ENCODE measurements at places on chromosomes 12 and 14.

DNA sequence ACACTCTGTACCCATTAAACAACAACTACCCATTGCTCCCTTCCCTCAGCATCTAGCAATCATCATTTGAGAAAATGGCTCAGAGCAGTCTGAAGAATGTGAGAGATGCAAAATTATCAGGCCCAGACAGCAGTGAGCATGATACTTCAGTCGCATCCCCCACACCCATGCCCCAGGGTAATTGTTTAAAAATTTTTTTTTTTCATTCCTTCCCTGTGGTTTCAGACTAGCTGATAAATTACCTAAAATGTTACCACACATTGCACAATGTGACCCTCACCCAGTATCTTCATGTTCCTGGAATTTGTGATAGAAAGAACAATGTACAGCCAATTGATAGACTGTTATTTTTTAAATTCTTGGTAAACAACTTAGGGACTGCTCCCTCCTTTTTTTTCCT lies 11.3 kb upstream of the USP15 start:
- no peak for DNase-seq

- no peak for DNase-seq
Measured at GRCh38 chr12:31756977-31757420, 28.2 kb upstream of the AMN1 start.

DNA sequence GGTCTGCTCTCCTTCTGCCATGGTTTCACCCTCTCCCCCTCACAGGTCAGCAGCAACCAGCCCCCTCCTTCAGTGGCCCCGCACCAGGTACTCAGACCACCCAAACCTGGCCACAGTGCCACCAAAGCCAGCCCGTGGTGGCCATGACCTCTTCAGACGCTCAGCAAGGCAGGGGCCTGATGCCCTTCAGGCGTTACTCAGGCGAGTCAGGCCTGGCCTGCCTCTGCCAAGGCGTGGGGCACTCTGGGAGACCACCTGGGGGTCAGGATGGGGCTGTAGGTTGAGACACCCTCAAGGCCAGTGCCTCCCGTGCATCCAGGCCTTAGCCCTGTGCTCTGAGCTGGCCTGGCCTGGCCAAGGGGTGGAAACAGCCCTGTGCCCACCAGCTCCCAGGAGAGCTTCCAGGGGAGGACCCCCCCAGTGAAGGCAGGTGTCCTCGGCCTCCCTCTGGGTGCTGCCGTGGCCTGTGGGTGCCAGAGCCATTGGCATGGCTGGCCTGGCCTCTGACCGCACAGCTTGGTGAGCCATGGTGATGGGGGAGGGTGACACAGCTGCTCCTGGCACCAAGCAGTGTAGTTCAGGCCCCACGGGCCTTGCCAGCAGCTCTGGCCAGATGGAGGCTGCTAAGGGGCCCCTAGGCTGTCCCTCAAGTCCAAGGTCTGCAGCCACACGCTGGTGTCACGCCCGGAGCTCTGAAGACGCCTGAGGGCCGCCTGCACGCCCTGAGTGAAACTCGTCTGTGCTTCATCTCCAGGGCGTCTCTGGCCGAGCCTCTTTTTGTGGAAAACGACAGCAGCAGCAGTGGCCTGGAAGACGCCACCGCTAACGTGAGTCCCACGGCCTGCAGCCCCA lies 15.1 kb downstream of the XRCC3 start:
- DNase-seq, result no peak

DNA sequence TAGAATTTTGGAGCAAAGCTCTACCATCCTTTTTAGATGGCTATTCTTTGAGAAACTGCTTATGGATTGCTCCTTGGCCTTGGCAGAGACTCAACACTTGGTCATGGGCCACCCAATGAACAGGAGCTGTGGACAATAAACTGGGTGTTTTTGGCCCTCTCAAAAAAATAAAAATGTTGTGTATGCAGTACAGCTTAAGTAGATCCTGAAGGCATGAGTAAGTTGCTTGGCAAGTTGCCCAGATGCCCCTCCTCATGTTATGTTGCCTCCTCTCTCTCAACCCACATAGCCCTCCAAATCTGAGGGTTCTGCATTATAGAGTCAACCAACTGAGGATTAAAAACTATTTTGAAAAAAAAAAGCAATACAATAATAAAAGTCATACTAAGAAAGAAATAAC lies 124.9 kb downstream of the ATP23 start:
- DNase-seq, result no peak

DNA sequence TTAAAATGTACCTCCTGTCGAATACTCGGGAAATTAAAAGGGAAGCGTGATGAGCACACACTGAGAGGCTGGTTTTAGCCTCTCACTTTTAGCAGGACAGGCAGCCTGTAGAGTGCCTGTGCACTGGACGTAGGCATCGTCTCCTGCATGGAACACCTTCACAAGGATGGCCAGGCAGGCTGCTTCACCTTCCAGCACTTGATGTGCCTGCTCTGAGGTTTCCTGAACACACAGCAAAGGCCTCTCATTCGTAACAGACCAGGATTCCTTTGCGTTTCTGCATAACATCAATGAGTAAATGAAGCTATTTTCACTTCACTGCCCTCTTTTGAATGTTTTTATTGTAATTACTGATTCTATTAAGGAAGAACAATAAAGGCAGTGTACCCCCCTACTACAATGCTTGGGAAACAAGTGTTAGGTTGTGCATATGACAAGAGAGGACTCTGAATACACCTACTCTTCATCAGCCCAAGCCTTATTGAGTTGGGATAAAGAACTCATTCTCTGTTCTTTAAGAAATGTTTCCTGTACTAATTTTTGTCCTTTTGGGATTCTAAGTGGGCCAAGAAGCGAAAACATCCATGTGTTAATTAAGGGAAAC lies 1077.6 kb upstream of the FOXG1 start:
- no peak for DNase-seq

DNA sequence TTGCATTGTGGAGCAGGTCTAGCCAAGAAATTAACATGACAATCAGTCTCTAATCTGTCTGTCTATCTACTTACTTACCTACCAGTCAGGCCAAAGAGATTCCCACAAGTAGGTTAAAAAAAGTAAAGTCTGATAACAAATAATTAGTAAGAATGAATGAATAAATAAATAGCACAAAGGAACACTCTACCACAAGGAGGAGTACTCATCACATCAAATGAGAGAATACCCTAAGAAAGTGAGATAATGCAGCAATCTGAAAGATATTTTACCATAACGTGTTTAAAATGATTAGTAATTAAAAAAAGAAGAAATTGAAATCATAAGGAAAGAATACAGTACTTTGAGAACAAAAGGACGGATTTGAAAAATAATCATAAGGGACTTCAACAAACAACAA lies 187.2 kb downstream of the SYNE2 start:
- no peak for DNase-seq

GRCh38 chr12:92129609-92130008 lies 16.0 kb downstream of the BTG1 start:
- no peak for DNase-seq

DNA sequence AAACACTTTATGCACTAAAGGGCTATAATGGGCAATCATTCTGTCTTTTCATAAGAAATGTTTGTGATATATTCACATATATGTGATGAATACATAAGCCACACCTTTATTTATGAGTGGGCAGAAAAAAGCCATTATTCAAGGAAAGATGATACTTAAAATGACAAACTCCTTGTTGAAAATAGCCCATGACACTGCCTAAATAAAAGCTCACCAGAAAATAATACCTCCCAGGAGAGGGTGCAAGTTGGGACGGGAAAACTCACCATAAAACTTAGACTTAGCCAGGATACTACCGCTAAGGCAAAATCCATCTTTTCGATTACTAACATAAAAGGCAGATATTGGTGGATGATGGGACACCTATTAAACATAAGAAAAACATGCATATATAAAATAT lies 35.8 kb upstream of the BBS10 start:
- DNase-seq, result no peak

DNA sequence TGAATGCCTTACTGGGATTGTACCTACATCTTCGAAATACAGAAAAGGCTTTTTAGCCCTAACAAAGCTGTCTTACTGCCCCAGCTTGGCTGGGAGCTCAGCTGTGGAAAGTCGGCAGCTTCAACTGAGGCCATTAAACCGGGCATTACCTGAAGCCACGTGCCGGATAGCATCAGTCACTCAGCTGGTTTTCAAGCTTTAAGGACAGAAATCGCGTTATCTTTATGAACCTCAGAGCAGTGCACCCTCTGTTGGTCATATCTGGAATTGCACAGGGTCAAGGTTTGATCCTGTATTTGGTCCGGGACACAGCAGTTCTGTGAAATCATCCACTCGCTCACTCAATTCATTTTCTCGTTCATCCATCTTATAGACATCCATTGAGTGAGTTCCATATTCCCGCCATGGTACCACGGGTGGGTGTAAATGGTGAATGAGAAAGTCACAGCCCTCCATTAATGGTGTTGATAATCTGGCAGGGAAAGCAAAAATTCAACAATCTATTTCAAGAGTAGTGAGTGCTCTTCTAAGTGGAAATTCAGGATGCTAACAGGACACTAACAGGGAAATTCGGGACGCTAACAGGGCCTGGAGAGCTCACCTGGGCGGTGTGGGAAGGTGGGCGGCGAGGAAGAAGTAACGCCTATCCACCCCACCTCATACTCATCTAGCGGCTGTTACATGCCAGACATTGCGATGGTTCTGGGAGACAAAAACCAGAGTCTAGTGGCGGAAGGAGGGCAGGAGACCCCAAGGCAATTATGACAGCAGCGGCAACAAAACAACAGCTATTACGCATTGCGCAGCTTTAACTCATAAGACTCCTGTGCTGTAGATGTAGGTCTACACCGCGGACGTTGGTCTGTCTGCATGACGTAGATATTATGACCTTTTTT lies 60.6 kb upstream of the TCL1A start:
- no peak for DNase-seq

- no peak for DNase-seq
Measured at GRCh38 chr14:66405158-66405557, 81.0 kb upstream of the CCDC196 start.

GRCh38 chr12:91910871-91911388 lies 234.7 kb downstream of the BTG1 start:
- DNase-seq, result no peak

GRCh38 chr12:122799641-122800243 lies 25.4 kb downstream of the CCDC62 start:
- no peak for DNase-seq

DNA sequence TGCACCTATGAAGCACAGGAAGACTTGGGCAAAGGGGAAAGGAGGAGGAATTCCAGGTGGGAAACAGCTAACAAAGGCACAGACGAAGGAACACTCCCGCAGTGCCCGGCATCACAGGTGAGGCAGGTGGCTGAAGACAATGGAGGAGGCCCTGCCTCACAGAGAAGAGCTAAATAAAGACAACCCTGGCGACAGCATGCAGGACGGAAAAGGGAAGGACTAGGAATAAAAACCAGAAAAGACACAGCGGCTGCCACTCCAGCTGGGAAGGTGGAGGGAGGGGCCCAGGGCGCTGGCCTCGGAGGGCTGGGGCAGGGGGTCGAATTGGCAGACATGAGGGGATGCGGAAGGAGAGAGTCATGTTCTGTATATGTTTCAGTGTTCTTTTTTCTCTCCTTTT lies 43.0 kb upstream of the ANO2 start:
- no peak for DNase-seq

- no peak for DNase-seq
Measured at GRCh38 chr12:92863251-92863650, 65.8 kb downstream of the EEA1 start.

DNA sequence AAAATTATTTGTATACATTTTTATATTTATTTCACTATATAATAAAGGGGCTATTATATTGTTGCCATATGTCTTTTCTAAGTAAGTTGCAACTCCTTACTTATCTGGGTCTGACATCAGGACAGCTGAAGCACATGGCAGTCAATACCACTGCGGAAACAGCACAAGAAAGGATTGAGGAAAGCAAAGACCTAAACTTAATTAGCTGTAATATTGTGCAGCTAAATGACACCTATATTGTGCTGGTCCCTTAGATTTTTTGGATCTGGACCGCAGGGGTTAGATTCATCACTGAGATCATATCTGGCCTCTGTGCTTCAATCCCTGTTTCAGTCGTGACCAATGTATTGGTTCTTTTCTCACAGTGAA lies 359.6 kb upstream of the DIO2 start:
- no peak for DNase-seq

DNA sequence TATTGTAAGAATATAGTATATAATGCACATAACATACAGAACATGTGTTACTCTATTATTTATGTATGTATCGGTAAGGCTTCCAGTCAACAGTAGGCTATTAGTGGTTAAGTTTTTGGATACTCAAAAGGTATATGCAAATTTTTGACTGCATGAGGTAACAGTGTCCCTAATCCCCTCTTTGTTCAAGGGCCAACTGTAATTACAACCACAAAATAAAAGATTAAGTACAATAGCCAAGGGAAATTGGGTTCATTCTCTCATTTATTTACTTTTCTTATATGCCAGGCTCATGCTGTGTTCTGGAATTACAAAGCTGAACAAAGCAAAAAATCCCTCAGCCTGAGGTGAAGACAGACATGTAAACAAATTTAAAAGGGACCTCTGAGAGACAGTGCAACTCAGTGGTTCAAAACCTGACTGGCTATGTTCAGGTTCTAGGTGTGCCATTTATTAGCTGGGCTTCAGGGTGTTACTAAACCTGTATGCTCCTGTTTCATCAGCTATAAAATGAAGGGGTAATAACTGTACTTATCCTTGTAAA lies 43.4 kb upstream of the TSPAN8 start:
- DNase-seq, result no peak

GRCh38 chr14:37585971-37586796 lies 8.9 kb downstream of the FOXA1 start:
- DNase-seq, result no peak

DNA sequence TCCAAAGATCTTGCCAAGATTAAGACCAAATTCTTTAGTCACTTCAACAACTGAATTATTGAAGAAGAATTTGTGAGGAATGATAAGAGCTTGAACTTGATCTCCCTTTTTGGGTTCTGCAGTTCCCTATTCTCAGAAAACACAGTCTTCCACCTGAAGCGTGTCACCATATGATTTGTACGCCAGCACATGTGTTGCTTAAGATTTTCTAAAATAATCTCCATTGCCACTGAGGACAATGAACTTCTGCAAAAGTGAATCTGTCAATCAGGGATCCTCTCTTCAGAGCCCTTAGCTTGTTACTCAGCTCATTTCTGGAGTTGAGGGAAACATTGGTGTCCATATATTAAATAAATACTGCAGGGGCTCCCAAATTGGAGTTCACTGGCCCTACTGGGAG lies 4.2 kb upstream of the SPIC start:
- DNase-seq, result no peak

- DNase-seq, result no peak
Measured at GRCh38 chr12:103318566-103318965, 177.2 kb downstream of the C12orf42 start.

- no peak for DNase-seq
Measured at GRCh38 chr12:38931461-38931860, 26.1 kb upstream of the CPNE8 start.

GRCh38 chr14:95345032-95345431 lies 25.3 kb upstream of the CLMN start:
- DNase-seq, result no peak
